ENCODE measurements at places on chromosomes 2 and 18.

- no peak for DNase-seq
Measured at GRCh38 chr2:55965966-55966365, 42.4 kb upstream of the EFEMP1 start.

DNA sequence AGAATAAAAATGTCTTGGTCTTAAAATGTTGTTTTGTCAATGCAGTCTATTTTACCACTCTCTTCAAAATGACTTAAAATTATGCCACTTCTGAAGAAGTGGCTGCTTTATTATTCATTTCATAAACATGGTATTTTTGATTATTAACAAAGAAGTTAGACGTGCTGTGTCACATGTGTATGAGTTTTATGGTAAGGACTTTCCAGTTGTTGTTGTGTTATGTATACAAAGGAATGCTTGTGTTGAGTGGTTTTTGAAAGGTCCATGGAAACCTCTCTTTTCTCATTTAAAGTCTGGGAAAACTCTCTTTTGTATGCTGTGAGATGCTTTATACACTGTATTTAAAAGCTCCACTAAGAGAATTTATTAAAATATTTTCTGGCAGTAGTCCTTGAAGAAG lies 116.2 kb downstream of the MTCL1 start:
- no peak for DNase-seq

- no peak for DNase-seq
Measured at GRCh38 chr18:23137788-23138216, 2.5 kb downstream of the CABLES1 start.

DNA sequence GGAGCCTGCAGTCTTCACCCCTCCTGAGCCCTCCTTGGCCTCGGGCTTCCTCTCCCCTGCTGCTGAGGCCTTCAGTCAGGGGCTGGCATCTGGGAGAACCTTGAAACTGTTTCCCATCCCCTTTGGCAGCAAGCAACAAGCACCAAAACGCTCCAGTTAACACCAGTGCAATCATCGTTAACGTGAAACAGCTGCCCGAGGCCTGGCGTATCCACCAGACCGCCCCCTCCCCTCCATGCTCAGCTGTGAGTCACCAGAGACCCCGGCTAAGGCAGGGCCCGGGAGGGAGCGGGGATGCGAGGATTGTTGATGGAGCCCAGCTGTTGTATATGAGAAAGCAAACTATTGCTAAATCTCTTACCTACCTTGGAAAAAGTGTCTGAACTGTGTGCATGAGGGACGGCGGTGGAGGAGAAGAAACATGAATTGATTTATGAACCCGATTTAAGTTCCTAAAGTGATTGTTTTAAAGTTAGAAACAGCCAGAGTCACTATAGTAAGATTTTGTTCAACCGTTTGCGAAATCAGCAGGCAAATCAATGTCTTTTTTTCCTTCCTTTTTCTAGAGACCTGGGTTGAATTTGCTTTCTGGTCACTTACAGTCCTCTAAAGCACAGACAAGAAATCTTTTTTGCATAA lies 5.2 kb downstream of the ZFP36L2 start:
- DNase-seq = peak; percentile 34

- no peak for DNase-seq
Measured at GRCh38 chr18:52391810-52392559, 52.0 kb downstream of the DCC start.

GRCh38 chr2:200604571-200605255 lies 18.9 kb downstream of the AOX1 start:
- DNase-seq = no peak

DNA sequence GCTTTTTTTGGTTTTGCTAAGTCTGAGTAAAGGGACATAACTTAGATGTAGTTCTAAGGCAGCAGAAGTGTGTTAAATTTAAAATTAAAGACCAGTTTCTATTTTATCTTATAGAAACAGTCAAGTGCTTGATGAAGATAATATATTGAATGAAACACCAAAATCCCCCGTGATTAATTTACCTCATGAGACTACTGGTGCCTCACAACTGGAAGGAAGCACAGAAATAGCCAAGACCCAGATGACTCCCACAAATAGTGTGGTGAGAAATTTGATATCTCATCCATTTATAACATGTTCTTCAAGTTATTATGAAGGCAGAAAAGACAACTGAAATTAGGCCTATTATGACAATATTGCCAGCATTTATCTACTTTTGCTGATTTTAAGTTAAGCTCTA lies 45.6 kb downstream of the APLF start:
- no peak for DNase-seq

GRCh38 chr2:46942143-46942526 lies 26.5 kb upstream of the MCFD2 start:
- peak; percentile 76 for DNase-seq

DNA sequence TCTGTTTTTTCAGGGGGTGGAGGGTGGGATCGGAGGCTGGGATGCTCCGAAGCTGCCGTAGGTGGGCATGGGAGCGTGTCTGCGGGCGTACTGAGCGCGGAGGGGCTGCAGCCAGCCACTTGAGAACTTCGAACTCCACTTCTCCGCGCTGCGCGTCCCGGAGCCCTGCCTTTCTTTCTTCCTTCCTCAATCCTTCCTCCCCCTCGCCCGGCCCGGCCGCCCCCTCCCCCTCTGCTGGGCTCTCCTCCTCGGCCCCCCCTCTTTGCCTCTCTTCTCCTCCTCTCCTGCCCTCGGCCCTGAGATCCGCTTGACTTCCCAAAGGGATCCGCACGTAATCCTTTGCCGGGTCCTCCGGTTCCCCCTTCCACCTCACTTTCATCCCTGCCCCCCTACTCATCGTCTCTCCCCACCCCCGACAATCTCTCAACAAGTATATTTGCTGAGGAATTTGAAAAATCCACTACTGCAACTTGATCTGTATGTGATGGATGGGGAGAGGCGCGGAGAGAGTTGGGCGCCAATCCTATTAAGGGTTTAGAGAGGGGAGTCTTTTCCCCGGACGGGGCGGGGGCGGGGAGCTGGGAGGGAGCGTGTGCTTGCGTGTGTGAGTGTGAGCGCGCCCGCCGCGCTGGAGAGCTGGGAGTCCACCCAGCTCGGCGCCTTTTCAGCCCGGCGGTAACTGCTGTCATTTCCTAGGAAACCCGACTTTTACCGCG lies 1.1 kb downstream of the GLI2 start:
- no peak for DNase-seq

GRCh38 chr2:235511187-235511661 lies 17.4 kb downstream of the AGAP1 start:
- no peak for DNase-seq

GRCh38 chr2:221731432-221732145 lies 159.5 kb upstream of the EPHA4 start:
- DNase-seq = no peak

DNA sequence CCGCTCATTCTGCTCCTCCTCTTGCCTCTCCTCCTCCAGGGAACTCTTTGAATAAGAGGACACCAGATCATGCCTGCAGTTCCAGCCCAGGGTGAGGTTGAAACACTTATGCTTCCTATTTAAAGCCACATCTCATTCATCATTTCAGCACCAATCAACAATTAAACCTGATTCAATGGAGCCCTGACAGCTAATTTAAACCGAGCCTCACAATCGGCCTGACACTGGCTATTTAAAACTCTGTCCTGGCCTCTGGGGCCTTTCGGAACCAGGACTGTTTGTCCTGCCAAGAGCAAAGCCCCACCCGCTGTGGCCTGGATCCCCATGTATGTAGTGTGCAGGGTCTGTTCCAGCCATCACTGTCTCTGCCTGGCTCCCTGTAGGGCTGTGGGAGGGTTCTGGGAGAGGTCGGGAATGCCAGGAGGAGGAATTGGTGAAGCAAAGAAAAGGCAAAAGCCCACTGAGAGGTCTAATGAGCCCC lies 97.4 kb downstream of the MCFD2 start:
- no peak for DNase-seq

- DNase-seq = no peak
Measured at GRCh38 chr2:231861288-231861931, 64.8 kb downstream of the NPPC start.

DNA sequence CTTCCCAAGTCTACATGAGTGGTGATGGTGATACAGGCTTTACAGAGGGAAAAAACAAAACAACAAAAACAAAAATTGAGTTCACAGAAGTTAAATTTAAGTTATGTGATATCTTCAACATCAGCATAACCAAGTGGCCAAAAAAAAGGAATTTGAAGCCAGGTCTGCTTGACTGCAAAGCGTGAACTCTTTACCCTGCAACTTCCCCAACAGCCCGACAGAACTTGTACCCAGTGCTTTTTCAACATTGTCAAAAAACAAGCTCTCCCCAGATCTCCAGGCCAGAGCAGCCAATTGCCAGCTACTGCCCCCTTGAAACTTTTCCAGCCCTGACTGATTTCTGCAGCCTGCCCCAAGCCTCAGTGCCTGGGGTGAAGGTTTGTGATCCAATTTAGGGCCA lies 76.7 kb downstream of the RNF144A start:
- no peak for DNase-seq

- no peak for DNase-seq
Measured at GRCh38 chr2:240569523-240569997, 1.3 kb downstream of the RNPEPL1 start.

GRCh38 chr2:218369330-218369729 lies 12.7 kb downstream of the CATIP start:
- DNase-seq = no peak

DNA sequence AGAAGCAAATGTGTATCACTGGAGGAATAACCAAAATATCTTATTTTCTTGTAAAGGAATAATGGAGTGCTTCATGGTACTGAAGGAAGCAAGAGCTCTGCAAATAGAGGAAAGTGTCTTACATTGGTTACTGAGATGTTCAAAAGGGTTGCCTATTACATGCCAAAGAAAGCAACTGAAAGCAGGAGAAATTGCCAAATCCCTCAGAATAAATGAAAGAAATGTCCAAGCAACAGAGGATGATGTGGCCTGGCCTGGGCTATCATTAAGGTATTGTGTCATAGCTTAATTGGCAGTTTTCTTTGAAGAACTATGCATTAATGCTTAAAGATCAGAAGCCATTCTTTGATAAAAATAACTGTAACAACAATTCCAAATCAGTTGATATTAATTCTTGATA lies 173.7 kb downstream of the RAB3GAP1 start:
- no peak for DNase-seq

DNA sequence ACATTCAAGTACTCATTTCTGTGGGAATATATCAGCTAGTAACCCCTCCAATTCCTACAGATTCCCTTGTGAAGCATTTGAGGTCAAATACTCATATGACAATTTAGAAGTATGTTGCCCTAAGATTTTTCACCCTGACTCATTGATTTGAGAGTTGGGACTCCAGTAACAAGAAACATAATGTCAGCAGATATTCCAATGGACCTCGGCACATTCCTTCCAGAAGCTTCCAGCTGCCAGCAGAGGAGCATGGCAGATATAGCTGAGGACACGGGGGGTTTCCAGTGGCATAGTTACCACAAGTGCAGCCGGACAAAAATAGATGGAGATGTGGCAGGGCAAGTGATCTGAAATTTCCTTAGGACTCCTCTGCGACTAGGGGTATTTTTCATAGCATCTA lies 101.9 kb upstream of the ARHGAP28 start:
- no peak for DNase-seq

- no peak for DNase-seq
Measured at GRCh38 chr2:237486334-237486818, 675 bp upstream of the MLPH start.

- DNase-seq = no peak
Measured at GRCh38 chr2:105166688-105167087, 74.9 kb upstream of the GPR45 start.

GRCh38 chr18:57618910-57619309 lies 2.7 kb downstream of the NARS1 start:
- DNase-seq = no peak

GRCh38 chr2:121287146-121287798 lies 2.3 kb upstream of the TFCP2L1 start:
- no peak for DNase-seq

DNA sequence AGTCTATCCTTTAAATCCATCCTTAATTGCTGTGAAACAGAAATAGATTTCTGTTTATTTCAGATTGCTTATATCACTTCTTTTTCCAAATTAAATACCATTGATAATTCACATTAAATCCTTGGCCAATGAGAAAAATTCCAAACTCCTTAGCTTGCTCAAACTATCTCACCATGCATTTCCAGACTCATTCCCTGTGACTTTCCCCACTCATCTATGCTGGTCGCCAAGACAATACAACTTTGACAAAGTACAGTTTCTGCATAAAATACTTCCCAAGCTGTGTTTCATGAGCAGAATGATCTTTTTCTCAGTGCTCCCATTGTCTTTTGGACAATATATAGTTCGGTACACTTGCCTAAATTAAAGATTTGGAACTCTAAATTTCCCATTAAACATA lies 575.6 kb downstream of the CPS1 start:
- DNase-seq = no peak

DNA sequence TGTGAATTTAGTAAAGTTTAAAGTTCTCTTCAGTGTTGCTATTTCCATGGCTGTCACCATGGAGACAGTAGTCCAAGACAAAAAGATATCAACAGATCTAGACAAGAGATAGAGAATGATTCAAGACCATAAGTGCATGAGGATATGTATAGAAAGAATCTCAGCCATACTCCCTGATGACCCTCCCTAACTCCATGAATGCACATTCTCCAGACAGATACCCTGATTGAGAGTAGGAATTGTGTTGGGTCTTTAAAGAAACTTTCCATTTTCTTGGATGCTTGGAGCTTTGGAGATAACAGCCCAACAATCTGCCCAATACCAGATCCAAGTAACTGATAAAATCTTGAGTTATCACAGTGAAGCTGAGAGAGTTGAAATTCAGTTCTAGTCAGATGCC lies 1601.2 kb upstream of the CELF4 start:
- no peak for DNase-seq

- no peak for DNase-seq
Measured at GRCh38 chr18:9233771-9234440, 97.3 kb downstream of the ANKRD12 start.

Data from CD4-positive, alpha-beta T cell treated with Interleukin-6 at 100 ng/mL for 8 hours (primary cell).